ENCODE measurements at places on chromosomes 16 and 17.

- no peak for DNase-seq
Observed at GRCh38 chr17:7293816-7294613, 424 bp downstream of the YBX2 start.

- DNase-seq = no peak
Observed at GRCh38 chr17:39485555-39485954, 24.3 kb downstream of the CDK12 start.

GRCh38 chr16:15653227-15653626, 3.2 kb downstream of the NDE1 start:
- DNase-seq = no peak

DNA sequence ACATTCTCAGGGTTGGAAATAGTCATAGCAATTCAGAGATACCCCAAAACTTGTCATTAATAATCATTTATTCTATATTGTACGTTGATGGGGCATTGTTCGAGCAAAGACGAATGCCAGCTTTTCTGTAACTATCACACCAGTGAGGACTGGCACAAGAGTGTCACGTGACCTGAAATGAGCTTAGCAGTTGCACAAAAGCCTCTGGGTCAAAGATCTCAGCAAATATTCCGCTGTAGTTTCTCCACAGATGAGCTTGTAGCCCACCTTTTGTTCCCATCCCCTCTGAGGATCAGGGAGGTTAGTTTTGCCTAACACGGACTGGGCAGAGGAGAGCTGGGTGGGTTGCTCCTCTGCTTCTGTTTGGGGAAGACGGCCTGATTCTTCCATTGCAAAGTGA, 18.2 kb downstream of the IRX3 start:
- DNase-seq = no peak

- DNase-seq = no peak
Observed at GRCh38 chr17:2263183-2264066, 40.2 kb downstream of the SMG6 start.

GRCh38 chr17:2928294-2928890, 132.2 kb downstream of the RAP1GAP2 start:
- no peak for DNase-seq

DNA sequence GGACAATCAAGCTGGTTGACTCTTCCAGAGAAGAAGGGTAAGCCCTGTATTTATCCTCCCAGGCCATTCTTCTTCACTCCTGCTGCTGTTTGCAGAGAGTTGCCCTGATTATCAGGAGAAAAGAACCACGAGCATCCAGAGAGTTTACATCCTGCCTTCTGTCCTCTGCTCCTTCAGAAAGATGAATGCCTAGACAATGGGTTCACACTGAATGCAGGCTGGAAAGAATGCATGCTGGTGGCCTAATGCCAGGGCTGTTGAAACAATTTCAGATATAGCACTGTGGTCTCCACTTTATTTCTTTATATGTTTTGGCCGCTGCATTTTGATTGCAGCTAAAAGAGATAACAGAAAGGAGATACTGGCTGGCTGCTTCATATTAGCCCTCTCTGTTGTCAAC, 21.2 kb upstream of the HAS3 start:
- no peak for DNase-seq

All from stimulated activated CD8-positive, alpha-beta memory T cell treated with anti-CD3 and anti-CD28 coated beads, Interleukin-4, amount 100 ng/mL, for 4 hours (primary cell).